Ovary (tissue), 10 donors: ENCODE measurements at places on chromosomes 11 and 22.

GRCh38 chr11:66862559-66863037 lies 5.7 kb downstream of the LRFN4 start:
- no peak for DNase-seq

- DNase-seq, result no peak
These were observed 18.9 kb upstream of the VWA5A start for GRCh38 chr11:124096364-124096763.

GRCh38 chr11:63682066-63683021 lies 1.0 kb downstream of the RTN3 start:
- DNase-seq, result no peak

- no peak for DNase-seq
These were observed 5.0 kb downstream of the PARVB start for GRCh38 chr22:44029069-44029468.

- no peak for DNase-seq
These were observed 422.7 kb downstream of the MIAT start for GRCh38 chr22:27080036-27080578.

- DNase-seq, result no peak
These were observed 67.4 kb upstream of the RASSF10 start for GRCh38 chr11:12941671-12942070.
